ENCODE measurements at places on chromosomes 13 and 19.

GRCh38 chr19:51737924-51738323, 13.8 kb downstream of the FPR1 start:
- DNase-seq, result no peak

GRCh38 chr13:106034201-106034600, 501.3 kb downstream of the EFNB2 start:
- no peak for DNase-seq

GRCh38 chr19:31139871-31140505, 209.2 kb downstream of the TSHZ3 start:
- DNase-seq, result no peak

GRCh38 chr13:33640832-33641231, 177.1 kb upstream of the RFC3 start:
- no peak for DNase-seq

DNA sequence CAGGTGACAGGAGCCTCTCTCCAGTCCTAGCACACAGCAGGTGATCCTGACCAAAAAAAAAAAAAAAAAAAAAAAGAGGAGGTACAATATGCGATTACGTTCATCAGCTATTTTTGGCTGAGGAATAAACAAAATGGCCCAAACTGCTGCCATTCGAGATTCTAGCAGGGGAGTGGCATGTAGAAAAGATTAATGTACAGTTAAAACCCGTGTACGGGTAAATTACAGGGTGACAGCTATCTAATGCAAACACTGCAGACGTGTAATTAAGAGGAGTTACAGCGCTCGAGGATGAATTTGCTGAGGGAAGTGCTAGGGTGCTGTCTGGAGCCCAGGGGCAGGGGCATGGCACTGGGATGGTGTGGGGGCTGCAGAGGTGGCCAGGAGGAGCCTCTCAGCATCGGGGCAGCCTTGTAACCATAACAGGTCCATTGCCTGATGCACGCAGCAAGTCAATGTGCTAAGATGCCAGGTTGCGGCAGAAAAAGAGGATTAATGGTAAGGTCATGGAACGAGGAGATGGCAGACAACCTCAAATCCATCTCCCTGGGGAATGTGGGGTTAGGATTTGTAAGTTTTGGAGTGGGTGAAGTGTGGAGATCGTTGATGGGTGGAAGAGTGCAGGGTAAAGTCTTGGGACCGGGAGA, 17.4 kb downstream of the CHST8 start:
- no peak for DNase-seq

- no peak for DNase-seq
Measured at GRCh38 chr19:47303966-47304365, 5.7 kb upstream of the C5AR1 start.

- no peak for DNase-seq
Measured at GRCh38 chr19:12784871-12785430, 6.3 kb upstream of the JUNB start.
